Osteocyte (in vitro differentiated cells): ENCODE measurements at places on chromosomes 16 and 17.

GRCh38 chr16:25317732-25318316 is 60.2 kb upstream of the ZKSCAN2 start:
- no peak for DNase-seq
- no peak overlapping the region for H3K4me3 ChIP-seq
- H3K36me3 ChIP-seq, result no peaks in the 10 kb centered on the region
- no peaks in the 10 kb centered on the region for H3K27me3 ChIP-seq
- H3K27ac ChIP-seq, result no peak overlapping the region
- no peaks in the 10 kb centered on the region for H3K4me1 ChIP-seq

- H3K36me3 ChIP-seq, result peaks cover 16% of the 10 kb centered on the region
- H3K4me1 ChIP-seq, result peaks cover 28% of the 10 kb centered on the region
- no peak for DNase-seq
- H3K27me3 ChIP-seq, result no peaks in the 10 kb centered on the region
Measured at GRCh38 chr17:81990836-81991683, 13.6 kb downstream of the ASPSCR1 start.

- H3K27me3 ChIP-seq, result peaks cover 3% of the 10 kb centered on the region
- H3K4me1 ChIP-seq, result no peaks in the 10 kb centered on the region
- no peak for DNase-seq
- H3K36me3 ChIP-seq, result no peaks in the 10 kb centered on the region
- no peak overlapping the region for H3K27ac ChIP-seq
- H3K4me3 ChIP-seq, result no peak overlapping the region
Measured at GRCh38 chr17:58322581-58323185, 5.9 kb downstream of the TSPOAP1 start.

GRCh38 chr17:52156576-52157570 is 1.6 kb downstream of the CA10 start:
- H3K27ac ChIP-seq, result no peak overlapping the region
- no peak for DNase-seq
- peaks cover 2% of the 10 kb centered on the region for H3K4me1 ChIP-seq
- no peaks in the 10 kb centered on the region for H3K36me3 ChIP-seq

- no peak overlapping the region for H3K27ac ChIP-seq
- H3K27me3 ChIP-seq, result peaks cover 15% of the 10 kb centered on the region
Measured at GRCh38 chr17:55699181-55699860, 23.3 kb downstream of the TMEM100 start.

- H3K4me3 ChIP-seq, result no peak overlapping the region
- peaks cover 26% of the 10 kb centered on the region for H3K4me1 ChIP-seq
- peak overlapping the region; percentile 45 for H3K27ac ChIP-seq
Measured at GRCh38 chr16:88746506-88746905, 38.5 kb downstream of the PIEZO1 start.

DNA sequence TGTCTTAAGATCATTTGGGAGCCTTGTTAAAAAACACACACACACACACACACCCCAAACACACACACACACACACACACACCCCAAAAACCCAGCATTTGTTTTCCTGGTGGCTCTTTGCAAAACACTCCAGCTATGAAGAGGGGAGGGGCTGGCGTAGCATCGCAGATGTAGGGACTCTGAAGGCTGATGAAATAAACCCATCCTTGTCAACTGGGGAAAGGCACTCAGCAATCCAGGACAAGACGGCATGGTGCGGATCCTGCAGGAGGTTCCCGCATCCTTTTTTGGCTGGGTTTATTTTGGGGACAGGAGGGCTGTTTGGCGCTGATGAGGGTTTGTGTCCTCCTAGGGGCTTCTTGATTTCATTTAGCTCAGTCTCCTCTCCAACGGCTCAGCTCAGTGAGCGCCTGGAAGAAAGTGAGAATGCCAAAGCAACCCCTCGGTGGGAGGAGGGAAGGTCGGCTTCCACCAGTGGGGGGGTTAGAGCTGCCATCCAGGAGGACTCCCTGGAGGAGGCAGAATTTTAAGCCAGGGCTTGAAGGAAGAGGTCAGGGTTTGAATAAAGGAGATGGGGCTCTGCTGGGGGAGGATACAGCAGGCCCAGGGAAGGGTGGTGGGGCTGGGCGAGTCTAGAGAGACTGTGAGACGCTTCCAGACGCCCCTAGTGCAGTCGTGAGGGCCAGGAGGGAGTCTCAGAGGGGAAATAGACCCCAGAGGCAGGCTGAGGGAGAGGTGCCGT is 12.4 kb upstream of the GSE1 start:
- peaks cover 4% of the 10 kb centered on the region for H3K36me3 ChIP-seq
- no peaks in the 10 kb centered on the region for H3K27me3 ChIP-seq
- H3K4me3 ChIP-seq, result no peak overlapping the region
- no peak for DNase-seq

GRCh38 chr16:641326-642188 is at the start of gene MCRIP2:
Gene MCRIP2, plus strand, starts transcription at chr16:641828. Its CDS starts 164 bp downstream, at chr16:641992.
- no peaks in the 10 kb centered on the region for H3K36me3 ChIP-seq
- no peak within 1 kb of the TSS for H3K27ac ChIP-seq
- H3K27me3 ChIP-seq, result no peaks in the 10 kb centered on the region
- H3K4me3 ChIP-seq, result peak within 1 kb of the TSS; percentile 61
- H3K4me1 ChIP-seq, result peaks cover 14% of the 10 kb centered on the region

GRCh38 chr17:43766413-43767052 is 7.9 kb upstream of the SOST start:
- H3K4me1 ChIP-seq, result no peaks in the 10 kb centered on the region
- no peak overlapping the region for H3K27ac ChIP-seq
- DNase-seq, result no peak
- H3K27me3 ChIP-seq, result no peaks in the 10 kb centered on the region
- no peak overlapping the region for H3K4me3 ChIP-seq
